NB4 (cell line): ENCODE measurements at places on chromosomes 2 and 18.
A peak's percentile ranks its signal among the peaks of the same experiment; 100 is the strongest.

DNA sequence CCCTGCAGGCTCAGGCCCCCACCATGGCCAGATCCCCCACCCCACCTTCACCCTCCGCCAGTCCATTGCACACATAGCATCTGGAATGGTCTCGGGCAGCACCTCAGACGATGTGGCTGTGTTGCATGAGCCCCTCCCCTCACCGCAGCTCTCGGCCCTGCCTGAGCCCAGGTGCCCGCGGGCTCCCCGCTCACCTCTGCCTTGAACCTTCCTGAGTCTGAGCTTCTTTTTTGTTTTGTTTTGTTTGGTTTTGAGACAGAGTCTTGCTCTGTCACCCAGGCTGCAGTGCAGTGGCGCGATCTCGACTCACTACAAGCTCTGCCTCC, 20.1 kb downstream of the RRM2 start:
- DNase-seq, result no peak

DNA sequence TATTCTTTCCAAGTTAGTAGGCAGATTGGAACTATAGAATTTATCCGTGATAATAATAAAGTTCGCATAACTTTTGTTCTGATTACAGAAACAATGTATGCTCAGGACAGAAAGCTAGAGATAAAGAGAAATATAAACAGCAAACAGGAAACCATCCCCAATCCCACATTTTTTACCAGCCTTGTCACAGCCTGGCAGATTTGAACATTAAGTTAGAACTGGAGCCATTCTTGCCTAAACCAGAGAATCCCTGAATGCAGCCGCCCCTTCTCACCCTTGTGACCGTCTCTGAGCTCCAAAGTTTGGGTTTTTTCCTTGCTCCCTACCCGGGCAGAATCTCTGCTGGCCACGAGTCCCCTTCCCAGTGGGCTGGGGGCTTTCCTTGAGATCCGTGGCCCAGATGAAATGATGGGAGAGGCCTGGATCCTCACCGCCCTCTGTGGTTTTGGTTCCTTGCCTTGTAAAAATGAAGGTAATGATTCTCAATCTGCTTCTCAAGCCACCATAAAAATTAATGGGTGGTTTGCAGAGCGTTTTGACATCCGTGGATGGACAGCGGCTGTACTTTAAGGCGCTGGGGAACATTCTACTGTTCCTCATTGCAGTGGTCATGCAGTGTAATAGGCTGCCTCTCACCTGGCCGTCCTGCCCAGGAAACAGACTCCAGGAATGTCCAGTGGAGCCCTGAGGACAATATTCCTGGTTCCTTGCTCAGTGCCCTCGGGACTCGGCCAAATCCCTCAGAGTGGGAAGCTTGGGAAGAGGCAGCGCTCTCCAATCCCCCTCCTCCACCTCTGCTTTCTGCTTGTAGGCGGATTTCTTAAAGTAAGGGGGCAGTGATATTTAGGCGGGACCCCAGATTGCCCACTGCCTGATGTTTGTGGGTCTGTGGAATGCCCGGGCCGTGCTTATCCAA, 1.6 kb downstream of the SH3BP4 start:
- no peak for DNase-seq

GRCh38 chr2:36507408-36507812, 90.6 kb downstream of the FEZ2 start:
- peak; percentile 62 for DNase-seq

GRCh38 chr2:41881249-41881648, 166.6 kb upstream of the PKDCC start:
- peak; percentile 52 for DNase-seq

- DNase-seq, result no peak
Observed at GRCh38 chr2:168574856-168575630, 119.0 kb downstream of the CERS6 start.

DNA sequence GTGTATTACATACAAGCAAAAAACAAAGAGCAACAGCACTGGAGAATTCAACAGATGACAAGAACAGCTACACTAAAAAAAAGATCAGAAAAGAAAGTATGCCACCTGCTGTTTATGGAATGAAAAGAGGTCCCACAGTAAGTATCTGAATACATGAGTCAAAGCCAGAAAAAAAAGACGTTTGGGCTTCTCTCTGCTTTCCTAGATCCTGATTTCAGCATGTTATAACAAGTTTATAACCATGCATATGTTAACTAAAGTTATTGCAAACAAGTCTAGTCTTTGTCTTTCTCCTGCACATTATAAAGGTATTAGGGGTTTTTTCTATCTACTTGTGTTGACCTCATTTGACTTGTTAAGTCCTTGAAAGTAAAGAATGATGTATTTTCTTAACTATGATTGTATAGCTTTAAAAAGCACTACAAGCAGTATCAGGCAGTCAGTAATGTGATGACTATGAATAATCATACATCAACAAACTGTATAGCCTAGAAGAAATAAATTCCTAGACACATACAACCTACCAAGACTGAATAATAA, 108.5 kb upstream of the COL5A2 start:
- DNase-seq, result peak; percentile 39

DNA sequence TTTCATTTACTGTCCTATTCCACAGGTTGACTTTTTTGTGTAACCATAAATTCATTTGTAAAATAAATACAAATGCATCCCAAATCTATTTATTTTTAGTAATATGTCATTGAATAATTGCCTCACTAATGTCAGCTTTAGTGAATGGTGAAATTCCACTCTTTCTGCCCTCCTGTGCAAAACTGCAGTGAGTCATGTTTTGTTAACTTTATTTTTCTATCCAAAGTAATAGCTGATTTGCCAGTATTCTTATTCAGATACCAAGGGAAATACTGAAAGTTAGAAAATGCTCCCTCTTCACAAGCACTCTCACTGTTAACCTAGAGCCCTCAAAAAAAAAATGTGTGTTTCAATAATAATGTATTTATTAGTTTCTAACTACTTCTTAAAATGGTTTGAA, 322.8 kb downstream of the RIT2 start:
- no peak for DNase-seq
